ENCODE measurements at places on chromosomes 11 and 22.

DNA sequence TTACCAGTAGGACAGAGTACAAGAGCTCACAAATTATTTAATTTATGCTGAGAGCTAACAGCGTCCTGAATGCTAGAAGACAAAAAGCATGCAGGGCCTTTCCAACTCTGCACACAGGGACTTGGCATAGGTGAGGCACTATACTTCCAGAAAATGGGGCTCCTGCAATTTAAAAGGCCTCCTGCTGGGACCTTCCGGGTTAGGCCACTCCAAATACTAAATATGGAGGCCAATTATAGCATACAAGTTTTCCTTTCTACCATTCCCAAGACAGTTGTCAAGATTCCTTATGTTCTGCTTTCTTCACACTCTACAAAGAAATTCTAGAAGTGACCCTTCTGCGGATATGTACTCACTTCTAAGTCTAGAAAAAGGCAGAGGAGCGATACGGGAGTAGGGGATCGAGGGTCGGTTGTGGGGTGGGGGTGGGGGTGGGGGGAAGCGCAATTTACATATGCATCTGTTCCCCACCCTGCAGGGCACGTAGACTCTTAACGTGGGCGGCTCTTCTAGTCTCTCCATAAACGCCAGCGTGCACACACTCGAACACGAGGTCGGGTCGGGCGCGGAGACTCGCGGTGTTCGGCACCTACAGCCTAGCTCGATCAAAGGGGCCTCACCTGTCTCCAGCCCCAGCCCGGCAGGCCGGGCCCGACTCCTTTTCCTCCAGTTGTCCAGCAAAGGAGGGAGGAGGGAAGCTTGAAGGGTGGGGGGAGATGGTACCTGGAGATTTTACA is 728 bp downstream of the DCUN1D5 start:
- peak; percentile 31 for DNase-seq

GRCh38 chr11:13105237-13105844 is 96.2 kb downstream of the RASSF10 start:
- no peak for DNase-seq

DNA sequence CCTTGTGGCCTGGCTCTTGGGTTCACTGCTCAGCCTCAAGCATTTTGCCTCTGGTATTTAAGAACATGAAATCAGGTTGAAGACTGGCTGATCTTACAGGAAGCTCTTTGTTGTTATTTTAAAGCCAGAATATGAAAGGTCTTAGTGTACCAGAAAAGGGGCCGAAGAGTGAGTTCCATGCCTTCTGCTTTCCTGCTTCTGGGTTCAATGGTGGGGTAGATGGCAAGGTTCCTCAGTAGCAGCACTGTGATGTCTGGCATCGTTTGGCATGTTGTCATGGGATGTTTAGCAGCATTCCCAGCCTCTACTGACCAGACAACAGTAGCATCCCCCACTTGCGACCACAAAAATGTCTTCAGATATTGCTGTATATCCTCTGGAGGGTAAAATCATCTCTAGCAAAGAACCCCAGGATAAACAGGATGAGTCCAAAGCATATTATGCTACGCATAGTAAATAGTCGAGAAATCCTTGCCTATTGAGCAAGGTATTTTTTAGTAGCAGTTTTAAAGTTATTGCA is 2.4 kb downstream of the VPS26B start:
- peak; percentile 23 for DNase-seq

GRCh38 chr11:132140056-132140455 is 769.6 kb downstream of the NTM start:
- DNase-seq, result no peak

- DNase-seq, result no peak
These were observed 2.3 kb downstream of the KIAA1671 start for GRCh38 chr22:24954856-24955255.

GRCh38 chr22:30460147-30460546 is 11.7 kb downstream of the SEC14L3 start:
- DNase-seq, result no peak

- no peak for DNase-seq
These were observed 2.2 kb upstream of the NUP160 start for GRCh38 chr11:47850337-47850736.

DNA sequence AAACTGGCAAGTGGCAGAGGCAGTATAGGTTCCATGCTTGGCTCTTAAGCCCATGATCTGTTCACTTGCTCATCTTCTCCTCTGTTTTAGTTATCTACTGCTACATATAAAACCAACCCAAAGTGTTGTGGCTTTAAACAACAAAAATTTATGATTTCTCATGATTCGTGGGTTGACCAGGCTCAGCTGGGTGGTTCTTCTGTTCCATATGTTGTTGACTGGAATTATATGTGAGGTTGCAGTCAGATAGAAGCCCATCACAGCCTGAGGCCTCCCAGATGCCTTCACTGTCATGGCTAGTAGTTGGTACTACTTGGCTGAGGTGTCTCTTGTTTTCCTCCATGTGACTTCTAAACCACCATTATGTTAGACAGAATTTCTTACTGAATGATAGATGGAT is 632.6 kb downstream of the NELL1 start:
- DNase-seq, result no peak

- peak; percentile 91 for DNase-seq
These were observed 4.1 kb downstream of the ST3GAL4 start for GRCh38 chr11:126359431-126360048.

- peak; percentile 64 for DNase-seq
These were observed 79.9 kb upstream of the GRIK4 start for GRCh38 chr11:120431633-120432032.

GRCh38 chr11:121866754-121867153 is 249.3 kb downstream of the BLID start:
- DNase-seq, result no peak

- DNase-seq, result no peak
These were observed 87.0 kb downstream of the MPPED1 start for GRCh38 chr22:43498856-43499253.

GRCh38 chr11:526192-526591 is 9.2 kb downstream of the HRAS start:
- DNase-seq, result no peak

DNA sequence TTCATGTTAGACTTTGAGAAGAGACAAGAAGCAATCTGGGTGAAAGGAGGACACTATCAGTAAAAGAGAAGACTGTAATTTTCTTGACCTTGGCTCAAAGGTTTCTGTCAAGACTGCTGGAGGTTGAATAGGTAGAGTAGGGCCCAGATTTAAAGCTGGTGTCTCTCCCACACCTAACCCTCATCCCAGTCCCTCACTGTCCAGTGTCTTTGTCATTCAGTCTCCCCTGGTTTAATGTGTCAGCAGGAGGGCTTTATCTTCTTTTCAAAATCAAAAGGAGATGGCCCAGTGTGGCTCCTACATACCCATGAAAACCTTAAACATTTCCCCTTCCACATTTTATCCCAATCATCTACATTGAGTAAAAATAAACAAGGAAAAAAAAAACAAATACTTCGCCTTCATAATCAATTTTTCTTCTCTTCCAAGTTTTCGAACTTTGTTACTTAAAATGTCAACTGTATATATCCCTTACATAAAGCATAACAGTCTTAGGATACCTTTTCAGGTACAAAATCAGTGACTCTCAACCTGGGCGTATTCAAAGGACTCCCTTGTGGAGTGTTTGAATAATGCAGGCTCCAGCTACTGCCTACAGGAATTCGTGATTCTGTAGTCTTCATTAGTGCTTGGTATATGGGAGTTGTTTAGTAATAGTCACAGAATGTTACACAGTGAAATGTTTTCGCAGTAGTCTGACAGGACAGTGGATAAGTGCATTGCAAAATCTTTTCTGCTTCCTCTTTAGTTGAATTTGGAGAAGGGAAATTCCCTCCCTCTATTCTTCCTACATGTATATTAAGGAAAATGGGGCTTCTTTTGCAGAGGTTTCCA is 87.2 kb downstream of the FAT3 start:
- DNase-seq, result no peak

DNA sequence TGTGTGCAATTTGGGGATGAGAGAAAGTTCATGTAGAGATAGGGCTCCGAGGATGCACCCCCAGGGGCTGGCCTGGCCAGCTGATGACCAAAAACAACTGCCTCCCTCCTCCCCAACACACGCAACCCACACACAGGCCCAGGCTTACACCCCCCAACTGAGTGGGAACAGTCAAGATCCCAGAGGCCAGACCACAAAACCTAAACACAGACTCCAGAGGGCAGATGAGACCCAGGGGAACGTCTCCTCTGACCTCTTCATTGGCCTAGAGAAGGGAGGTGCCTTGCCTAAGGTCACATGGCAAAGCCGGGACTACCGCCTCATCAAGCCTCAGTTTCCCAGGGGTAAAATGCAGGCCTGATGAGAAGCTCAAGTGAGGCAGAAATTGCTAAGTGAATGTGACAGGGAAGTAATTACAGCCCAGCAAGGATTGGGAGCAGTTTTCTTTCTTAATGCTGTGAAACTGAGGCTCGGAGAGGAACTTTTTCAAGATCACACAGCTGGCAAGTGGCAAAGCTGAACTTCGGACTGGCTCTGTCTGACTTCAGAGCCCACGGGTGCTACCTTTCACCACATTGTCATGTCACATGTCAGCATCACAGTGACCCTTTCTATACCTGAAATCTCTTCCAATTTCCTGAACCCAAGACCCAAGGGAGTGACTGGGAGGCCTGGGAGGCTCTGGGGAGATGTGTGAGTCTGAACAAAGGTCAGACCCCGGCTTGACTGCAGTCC is 69.9 kb upstream of the WNT11 start:
- no peak for DNase-seq

- no peak for DNase-seq
These were observed 123.8 kb upstream of the FGF3 start for GRCh38 chr11:69943066-69943465.

GRCh38 chr11:93903989-93904388 is 53.6 kb upstream of the VSTM5 start:
- no peak for DNase-seq

GRCh38 chr22:44622147-44622427 is 79.9 kb upstream of the PRR5 start:
- DNase-seq, result no peak

- no peak for DNase-seq
These were observed 250.8 kb upstream of the B3GAT1 start for GRCh38 chr11:134662629-134663360.

DNA sequence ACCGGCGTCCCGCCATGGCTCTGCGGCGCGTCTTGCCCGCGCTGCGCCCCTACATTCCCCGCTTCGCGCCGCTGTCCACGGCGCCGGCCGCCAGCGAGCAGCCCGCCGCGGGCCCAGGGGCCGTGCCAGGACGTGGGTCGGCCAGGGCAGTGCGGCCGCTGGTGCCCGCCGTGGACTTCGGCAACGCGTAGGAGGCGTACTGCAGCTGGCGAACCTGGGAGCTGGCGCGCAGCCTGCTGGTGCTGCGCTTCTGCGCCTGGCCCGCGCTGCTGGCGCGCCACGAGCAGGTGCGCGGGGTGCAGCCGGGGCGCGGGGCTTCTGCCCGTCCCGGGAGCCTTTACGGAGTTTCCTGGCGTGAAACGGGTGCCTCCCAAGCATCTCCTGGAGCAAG is 20.1 kb downstream of the DGCR6L start:
- no peak for DNase-seq

- DNase-seq, result peak; percentile 17
These were observed 41.3 kb upstream of the RDX start for GRCh38 chr11:110337570-110338193.

DNA sequence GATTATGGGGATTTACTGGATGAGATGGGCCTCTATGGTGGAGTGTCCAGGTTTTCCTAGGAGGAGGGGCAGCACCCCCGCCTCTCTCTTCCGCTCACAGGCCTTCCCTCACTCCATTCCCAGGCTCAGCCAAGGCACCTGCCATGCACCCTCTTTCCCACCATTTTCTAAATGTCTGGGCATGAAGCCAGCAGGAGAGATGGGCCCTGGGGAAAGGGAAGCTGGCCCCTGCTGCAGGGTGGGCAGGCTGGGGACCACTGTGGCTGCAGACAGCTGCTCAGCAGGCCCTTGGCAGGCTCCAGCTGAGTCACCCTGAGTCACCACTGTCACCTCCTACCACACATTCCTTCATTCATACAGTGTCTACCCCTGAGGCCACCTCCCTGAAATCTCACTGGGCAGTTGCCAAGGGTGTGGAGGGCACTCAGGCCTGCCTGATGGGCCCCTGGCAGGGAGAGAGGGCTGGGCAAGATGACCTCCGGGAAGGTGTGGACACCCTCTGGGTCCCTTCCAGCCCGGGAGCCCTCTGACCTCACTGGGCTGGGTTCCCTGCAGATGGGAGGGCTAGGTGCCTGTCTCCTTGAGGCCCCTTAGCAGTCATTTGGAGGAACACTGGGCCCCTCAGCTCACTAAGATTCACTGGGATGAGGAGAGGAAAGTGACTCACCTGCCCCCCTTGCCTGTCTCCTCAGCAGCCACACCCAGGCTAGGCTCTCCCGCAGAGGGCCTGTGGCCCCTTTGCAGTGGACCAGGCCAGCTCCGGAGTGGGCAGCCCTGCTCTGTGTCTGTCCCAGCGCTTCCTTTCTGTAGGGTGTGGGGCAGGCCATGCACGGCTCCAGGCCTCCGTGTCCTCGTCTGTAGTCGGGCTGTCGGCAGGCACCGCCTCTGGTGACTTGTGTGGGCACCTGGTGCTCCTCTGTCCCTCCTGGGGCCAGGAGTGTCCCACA is 7.8 kb downstream of the MYEOV start:
- DNase-seq, result peak; percentile 89

GRCh38 chr11:127859941-127860354 is 727.4 kb downstream of the ETS1 start:
- no peak for DNase-seq

DNA sequence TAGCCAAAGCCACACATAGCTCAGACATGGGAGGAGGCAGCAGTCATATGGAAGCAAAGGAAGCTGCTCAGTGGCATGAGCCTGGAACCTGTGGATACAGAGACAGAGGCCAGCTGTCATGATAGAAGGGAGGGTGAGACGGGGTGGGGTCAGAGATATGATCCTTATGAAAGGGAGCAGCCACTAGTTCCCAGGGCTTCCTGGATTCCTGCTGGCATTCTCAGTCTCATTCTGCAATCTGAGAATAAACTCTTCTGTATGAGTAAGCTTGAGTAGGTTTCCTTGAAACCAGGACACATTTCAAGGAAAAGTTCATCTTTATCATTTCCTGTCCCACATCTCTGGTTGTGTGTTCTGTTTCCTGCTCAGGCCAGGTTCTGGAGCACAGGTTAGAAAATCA is 220.2 kb upstream of the SNX19 start:
- peak; percentile 41 for DNase-seq

- DNase-seq, result peak; percentile 6
These were observed 41.3 kb downstream of the TRIM29 start for GRCh38 chr11:120096369-120097191.

DNA sequence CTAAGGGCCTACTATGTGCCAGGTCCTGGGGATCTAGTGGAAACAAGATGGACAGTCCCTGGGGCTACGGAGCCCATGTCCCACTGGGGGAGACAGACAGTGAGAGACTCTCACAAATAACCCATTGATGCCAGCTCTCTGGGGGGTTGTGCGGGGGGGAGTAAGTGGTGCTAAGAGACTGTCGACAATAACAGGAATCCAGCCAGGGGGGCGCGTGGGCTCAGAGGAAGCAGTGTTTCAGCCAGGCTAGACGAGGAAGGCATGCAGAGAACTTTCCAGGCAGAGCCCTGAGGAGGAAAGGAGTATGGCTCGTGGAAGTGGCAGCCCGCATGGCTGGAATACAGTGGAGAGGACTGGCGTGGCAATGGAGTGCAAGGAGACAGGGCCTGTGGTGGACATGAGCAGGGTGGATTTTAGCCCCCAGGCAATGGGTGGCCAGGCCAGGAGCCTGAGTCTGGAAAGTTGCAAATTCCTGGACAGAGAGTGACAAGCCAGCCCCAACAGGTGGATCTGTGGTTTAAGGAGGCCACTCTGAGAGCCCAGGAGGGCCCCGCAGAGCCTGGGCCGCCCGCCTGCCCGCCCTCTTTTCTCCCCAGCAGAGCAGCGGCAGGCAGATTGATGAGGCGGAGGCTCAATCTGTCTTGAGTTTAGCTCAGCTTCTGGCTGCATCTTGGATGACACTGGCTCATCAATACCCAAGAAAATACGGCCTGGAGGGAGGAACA is 40.0 kb upstream of the TCF20 start:
- DNase-seq, result no peak
